ENCODE measurements at places on chromosomes 5 and 9.
A peak's percentile ranks its signal among the peaks of the same experiment; 100 is the strongest.

DNA sequence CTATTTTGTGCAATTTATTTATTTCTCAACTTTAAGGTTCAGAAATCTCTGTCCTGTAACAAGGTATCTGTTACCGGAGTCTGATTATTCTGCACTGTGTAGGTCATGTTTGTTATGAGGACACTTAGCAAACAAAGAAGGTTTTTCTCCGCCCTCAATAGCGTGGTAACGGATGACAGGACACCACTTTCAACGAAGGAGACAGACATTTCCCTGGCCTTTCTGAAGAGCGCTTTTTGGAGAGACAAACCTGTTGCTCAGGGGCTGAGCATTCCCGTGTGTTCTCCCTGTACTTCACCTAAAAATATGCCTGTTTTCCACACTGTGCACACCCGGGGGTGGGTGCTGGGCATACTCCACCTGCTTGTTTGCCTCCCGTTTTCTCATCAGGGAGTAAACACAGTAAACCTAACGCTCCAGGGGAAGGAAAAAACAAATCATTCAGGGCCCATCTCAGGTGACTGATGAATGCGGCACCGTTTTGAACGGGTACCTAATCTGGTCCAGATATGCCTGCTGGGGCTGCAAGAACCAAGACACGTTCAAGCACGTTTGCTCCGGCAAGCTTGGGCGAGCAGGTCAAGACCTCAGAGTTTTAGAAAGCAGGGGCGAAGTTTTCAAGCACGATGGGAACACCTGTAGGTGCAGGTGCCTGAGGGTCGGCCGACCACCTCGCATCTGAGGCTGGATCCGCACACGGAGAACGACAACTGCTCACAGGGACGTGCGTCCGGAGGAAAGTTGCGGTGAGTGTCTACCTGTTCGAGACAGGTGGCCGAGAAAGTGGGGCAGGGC, 859 bp downstream of the RETREG1 start:
- DNase-seq = no peak

- no peak for DNase-seq
Observed at GRCh38 chr9:35426627-35427026, 63.3 kb upstream of the RUSC2 start.

- DNase-seq = no peak
Observed at GRCh38 chr5:5330728-5331452, 91.6 kb upstream of the ICE1 start.

- DNase-seq = no peak
Observed at GRCh38 chr5:168409591-168410458, 76.4 kb upstream of the RARS1 start.

DNA sequence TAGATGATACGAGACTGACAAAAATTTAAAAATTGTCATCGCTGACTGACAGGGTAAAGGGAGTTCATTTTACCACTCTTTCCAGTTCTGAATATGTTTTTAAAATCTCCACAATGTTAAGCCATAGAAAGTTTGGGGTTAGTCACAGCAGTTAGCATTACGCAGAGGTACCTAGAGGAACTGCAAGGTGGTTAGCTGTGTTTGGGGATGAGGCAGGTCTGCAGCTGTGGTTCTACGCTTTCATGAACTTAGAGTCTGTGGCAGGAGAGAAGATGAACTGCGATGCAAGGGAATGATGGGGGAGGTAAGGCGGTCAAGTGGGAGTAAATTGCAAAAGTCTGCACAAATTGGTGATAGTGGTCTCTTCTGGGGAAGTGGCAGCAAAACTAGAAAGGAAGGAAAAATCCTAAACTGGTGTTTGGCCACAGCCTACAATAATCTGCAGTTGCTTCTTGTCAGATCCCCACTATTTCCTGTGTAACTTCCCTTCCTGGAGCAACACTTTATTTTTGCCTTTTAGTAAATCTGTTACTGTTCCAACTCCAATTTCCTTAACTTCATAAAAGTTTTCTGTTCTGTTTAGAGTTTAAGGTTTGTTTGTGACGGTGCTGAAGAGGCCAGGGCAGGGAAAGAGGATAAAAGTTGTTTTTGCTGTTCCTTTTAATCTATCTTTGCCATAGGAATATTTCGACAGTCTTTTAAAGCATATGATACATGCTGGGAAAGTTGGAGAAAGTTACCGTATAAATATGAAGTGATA, 38.6 kb upstream of the SNX2 start:
- no peak for DNase-seq

DNA sequence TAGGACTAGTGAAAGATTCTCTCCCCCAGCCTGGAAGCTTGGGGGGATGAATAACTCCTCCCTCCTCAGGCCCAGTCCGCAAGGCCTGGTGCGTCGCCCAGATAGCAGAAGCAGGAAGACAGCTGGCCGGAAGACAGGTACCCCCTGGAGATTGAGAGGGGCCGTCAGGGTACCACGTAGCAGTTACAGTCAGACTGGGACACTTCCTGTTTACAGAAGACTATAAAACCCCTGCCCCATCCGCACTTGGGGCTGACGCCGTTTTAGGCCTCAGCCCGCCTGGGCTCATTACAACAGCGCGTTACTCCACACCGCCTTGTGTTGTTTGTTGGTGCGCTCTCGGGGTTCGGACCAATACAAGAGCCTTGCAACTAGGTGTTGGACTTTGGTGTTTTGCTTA, 15.4 kb downstream of the SEMA6A start:
- DNase-seq = peak; percentile 22

Measured in glutamatergic neuron (in vitro differentiated cells).